Adrenal gland (tissue), 19 donors: ENCODE measurements at places on chromosomes 4 and X. TPM values are rescaled to one million over a fixed set of nuclear protein-coding genes. Genes with fewer than 3 reads are reported as not detected.

Gene SHOX
- not detected for total RNA-seq

Gene TIMM8A
- total RNA-seq, result 4.5 TPM

DNA sequence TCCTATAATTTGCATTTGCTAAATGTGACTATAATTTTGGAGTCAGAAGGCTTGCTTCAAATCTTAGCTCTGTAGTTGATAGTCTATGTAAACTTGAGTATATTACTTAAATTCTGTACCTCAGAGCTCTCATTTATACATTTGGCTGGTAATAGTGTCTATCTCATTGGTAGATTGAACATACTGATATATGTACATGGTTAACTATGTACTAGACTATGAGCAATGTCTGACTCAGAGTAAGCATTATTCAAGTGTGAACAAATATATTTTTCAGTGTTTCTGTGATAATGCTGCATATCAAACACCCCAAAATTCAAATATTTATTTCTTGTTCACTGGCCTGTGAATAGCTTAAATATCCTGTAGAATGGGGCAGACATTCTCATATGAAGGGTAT, 1568.9 kb upstream of the PABPC4L start:
- no peak for DNase-seq

Gene GAGE12E
- not detected for total RNA-seq

Gene MID1
- 19.4 TPM for total RNA-seq

Gene TMSB15B
- total RNA-seq, result 0.38 TPM

DNA sequence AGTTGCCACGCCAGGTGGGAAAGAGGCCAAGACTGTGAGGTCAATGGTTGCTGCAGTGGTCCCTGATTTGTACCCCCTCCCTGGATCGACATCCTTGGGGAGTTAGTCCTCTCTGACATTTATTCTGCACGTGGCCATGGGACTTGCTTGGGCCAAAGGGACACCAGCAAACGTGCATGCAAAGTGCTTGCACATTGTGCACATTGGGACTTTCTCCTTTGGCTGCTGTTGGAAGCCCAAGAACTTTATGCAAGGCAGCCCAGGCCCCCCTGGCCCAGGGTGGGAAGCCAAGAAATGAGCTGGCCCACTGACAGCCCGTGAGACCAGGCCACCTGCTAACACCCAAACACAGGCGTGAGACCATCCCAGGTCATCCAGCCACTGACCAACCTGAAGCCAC, 38.1 kb downstream of the SLC2A9 start:
- no peak for DNase-seq

DNA sequence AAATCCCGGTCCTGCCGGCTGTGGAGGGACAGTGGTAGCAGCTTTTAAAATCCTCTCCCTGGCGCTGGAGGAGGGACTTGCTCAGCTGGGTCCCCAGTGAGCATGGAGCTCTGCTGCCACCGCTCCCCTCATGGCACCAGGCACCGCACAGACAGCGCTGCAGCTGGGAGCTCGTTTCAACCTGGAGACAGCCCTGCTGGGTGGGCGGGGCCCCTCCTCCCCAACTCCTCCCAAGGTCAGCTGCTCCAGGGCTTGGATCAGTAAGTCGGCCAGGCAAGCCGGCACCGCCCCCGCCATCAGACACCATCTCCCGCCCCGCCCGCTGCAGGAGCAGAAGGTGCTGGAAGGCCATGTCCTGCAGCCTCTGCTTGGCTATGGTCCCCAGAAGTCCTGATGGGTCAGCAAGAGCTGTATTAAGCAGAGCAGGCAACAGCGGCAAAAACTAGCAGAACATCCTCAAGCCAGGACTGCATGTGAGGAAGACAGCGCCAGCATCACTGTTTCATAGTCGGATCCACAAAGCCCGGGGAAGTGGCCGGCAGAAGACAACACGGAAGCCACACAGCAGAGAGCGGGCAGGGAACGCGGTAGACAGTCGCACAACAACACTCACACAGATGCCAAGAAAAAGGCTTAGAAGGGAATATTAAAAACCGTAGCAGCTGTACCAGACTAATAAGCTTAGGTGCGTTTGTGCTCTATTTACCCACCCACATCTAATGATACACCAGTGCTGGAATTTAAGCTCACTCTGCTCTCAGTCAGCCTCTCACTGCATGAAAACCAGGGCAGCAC, 16.2 kb downstream of the ZFYVE28 start:
- peak; percentile 91 for DNase-seq

GRCh38 chr4:76588274-76588673, 153.2 kb downstream of the SHROOM3 start:
- no peak for DNase-seq

- DNase-seq, result no peak
Observed at GRCh38 chr4:4734425-4734824, 125.0 kb upstream of the MSX1 start.

- no peak for DNase-seq
Observed at GRCh38 chrX:41737065-41737464, 13.1 kb downstream of the GPR82 start.

DNA sequence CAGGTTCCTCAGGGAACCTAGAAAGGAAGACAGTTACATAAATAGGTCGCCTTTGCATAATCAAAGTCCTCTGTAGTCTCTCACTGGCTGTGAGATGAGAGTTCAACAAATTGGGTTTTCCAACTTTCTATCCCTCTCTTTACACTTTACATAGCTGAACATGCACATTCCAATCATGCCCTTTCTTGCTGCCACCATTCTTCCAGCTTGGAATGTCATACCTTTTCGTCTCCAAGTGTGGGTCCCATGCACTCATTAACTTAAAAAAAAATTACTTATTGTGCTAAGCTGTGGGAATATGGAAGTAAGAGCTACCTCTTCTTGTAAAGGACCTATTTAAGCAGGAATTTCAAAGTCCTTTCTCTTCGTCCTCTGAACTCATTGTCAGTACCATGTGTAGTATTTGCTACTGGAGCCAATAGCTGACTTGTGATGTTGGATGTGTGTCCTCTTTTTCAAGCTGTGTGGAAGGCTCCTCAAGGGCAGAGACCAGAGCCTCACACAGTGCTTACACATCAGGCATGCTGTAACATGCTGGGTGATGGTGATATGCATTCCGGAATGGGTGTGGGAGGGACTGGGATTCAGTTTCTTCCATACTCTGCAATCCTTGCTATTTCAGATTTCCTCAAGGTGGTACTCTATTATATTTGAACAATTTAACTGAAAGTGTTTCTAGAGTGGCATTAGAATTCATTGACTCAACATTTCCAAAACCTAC, 7.1 kb downstream of the ENOPH1 start:
- DNase-seq, result no peak

DNA sequence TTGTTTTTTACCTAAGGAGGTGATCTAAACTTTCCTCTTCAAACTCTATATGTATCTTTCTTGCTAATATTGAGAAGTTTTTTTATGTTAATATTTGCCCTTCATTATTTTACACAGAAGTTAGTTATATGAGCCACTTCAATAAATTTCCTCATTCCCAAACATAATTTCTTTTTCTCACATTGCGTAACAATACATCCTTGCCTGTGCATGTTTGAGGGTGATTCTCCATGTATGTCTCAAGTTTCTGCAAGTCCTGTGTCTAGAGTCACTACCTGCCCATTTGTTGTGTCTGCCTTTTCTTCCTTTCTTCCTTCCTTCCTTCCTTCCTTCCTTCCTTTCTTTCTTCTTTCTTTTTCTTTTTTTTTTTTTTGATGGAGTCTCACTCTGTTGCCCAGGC, 2057.9 kb downstream of the PCDH7 start:
- DNase-seq, result no peak

DNA sequence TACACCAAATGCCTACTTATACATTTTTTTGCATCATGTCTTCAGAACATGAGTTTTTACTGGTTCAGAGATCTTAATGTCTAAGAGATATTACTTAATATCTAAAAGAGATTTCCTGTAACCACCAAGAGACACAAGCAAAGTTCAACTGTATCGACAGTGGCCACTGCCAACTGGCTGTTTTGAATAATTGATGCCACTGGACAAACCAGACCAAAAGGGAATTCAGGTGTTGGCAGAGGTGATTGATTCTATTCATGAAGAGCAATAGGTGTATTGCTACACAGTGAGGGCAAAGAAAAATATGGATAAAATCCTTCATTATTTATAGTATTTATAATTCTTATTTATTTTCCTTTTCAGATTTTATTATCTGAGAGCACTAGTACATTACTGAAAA, 58.5 kb upstream of the ANKRD17 start:
- DNase-seq, result no peak

Gene TCP11X2
- not detected for total RNA-seq

Gene CWH43
- total RNA-seq, result not detected

DNA sequence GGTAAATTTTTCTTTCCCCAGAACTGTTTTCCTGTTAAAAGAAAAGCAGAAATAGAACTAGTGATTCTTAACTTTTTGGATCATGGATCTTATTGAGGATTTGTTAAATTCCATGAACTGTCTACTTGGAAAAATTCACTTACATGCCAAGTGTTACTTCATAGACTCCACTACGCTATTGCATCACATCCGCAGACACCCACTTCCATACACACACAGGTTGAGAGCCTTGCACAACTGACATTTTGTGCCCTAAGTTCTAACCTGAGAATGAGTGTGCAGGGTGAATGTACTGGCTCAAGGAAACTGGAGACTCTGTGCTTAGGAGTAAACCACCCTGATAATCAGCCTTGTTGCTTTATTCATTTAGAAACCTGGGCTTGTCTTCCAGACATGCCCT, 250.5 kb upstream of the EDA2R start:
- DNase-seq, result no peak

DNA sequence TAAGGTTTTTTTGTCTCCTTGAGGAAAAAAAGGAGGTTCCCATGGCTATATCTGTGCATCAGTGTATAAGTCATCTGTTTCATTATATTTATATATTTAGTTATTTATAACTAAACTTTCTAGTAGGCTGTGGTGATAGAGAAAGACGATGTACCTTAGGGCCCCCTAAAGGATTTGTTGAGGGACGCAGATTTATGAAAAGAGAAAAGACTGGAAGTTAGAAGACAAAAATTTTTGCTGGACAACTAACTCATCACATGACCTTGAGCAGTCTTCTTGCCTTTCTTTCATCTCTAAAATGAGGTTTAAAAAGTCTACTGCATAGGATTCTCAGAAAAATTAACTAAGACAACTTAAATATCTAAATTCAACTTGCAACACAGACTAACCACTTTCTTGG, 6.1 kb downstream of the GASK1B start:
- DNase-seq, result no peak

Gene SSX2
- not detected for total RNA-seq

- DNase-seq, result peak; percentile 56
Observed at GRCh38 chr4:38131371-38132091, 171.3 kb downstream of the PTTG2 start.

GRCh38 chr4:30718021-30718542, 2.1 kb upstream of the PCDH7 start:
- DNase-seq, result no peak

DNA sequence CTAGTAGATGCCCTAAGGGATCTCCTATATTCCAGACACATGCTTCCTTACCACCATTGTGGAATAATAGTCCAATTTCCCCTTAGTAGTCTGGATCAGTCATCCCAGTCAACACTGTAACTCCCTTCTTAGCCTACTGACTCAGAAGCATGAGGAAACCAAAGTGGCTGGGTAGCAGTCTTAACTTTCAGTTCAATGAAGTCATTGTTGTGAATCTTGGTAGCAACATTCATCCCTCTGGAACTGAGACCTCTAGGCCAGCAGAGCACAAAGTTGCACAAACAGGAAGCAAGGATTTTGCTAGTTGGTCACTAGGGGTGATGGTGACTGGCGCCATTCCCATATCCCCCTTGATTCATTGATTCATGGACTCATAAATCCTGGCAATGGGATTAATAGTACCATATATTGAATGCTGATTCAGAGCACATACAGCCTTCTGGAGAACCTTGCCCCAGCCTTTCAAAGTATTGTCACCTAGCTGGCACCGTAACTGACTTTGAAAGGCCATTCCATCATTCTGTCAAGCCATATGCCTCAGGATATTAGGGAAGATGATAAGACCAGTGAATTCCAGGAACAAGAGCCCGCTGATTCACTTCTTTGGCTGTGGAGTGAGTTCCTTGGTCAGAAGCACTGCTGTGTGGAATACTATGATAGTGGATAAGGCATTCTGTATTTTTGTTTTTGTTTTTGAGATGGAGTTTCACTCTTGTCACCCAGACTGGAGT, 19.7 kb upstream of the GPAT3 start:
- DNase-seq, result peak; percentile 8

Gene NPY5R
- 3.2 TPM for total RNA-seq

DNA sequence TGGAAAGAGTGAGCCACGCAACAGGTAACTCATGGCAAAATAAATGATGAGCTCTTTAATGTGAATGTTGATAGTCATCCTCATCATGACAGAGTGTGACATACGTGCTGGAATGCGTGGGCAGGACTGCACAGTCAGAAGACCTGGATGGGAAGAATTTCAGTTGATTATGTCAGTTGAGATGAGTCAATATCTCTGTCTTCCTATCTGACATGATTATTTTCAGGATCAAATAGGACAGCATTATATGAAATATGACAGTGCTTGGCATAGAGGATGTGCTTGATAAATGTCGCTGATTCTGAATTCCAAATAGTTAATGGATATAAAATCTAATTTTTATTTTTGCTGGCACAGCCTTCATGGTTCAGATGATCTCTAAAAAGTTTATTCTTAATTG, 95.1 kb downstream of the IL15 start:
- no peak for DNase-seq

DNA sequence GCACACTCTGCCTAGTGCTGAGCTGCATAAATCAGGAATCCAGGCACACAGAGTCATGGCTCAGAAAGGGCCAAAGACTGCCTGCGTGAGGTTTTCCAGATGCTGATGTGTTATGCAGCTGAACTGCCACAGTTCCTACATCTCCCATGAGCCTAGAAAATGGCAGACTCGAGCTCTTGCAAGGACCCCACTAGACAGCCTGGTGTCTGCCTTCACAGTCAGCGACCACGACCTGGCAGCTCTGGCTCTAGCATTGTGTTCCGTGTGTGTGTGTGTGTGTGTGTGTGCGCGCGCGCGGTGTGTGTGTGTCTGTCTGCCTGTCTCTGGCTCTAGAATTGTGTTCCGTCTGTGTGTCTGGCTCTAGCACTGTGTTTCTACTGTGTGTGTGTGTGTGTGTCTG, 203.6 kb upstream of the AGTR2 start:
- DNase-seq, result no peak

DNA sequence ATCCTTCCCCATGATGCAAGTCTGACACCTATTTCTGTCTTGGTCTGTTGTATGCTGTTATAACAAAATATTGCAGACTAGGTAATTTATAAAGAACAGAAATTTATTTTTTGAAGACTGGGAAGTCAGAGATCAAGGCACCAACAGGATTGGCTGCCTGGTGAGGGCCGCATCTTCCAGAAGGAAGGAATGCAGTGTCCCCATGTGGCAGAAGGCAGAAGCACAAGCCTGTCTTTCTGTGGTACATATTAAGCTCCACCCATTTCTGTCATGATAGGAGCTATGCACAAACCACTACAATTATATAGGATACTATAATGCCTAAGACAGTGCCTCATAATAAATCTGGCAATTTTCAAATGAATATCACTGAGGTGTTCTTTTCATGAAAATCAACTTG, 502.3 kb upstream of the DIAPH2 start:
- peak; percentile 24 for DNase-seq

- DNase-seq, result no peak
Observed at GRCh38 chr4:142845293-142846107, 601 bp downstream of the INPP4B start.
